ENCODE measurements at places on chromosomes 1 and 21.

GRCh38 chr21:45979141-45979631, 2.4 kb upstream of the COL6A1 start:
- DNase-seq: no peak

DNA sequence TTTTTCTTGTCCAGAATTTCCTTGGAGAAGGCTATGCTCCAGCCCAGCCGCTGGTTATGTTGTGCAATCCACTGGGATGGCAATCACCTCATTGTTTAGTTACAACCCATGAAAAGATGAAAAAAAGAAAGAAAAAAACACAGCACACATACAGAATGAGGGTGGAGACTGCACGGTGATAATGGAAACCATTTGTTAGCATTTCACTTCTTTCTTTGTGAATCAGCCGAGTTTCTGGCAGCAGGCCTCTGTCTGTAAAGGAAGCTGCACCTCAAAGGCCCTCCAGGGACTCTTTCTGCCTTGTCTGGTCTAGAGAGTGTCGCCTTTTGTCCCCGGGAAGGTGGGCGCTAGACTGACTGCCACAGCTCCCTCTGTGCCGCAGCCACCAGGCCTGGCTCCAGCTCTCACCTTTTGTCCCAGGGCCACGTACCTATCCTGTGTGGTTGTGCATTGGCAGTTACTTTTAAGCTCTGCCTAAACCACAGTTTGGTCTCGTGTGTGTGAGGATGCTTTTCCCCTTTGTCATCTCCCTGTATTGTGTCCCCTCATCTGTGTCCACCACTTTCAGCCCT, 35.6 kb downstream of the NGF start:
- no peak for DNase-seq

- DNase-seq: no peak
Measured at GRCh38 chr1:228933753-228934152, 198.5 kb downstream of the RHOU start.

GRCh38 chr1:38006008-38006828, 904 bp upstream of the FHL3 start:
- no peak for DNase-seq

- no peak for DNase-seq
Measured at GRCh38 chr1:153395776-153396175, 4.9 kb upstream of the S100A8 start.

DNA sequence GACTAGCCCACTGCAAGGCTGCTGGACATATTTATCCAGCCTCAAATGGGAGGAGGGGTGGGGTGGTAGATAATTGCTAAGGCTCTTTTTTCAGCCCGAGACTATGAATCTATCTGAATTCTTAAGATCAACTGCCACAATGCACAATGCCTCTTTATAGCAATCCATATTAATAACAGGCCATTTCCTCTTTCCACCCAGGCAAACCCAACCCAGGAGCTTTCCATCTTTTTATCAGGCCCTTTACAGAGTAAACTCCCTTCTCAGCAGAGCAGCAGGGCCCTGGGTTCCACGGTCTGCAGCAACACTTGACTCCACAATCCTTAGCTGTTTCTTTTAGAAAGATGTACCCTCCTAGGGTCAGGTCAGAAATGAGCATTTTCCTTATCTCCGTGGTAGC, 806 bp downstream of the DDOST start:
- DNase-seq: no peak

GRCh38 chr1:64864018-64864940, 102.1 kb downstream of the JAK1 start:
- peak; percentile 57 for DNase-seq

DNA sequence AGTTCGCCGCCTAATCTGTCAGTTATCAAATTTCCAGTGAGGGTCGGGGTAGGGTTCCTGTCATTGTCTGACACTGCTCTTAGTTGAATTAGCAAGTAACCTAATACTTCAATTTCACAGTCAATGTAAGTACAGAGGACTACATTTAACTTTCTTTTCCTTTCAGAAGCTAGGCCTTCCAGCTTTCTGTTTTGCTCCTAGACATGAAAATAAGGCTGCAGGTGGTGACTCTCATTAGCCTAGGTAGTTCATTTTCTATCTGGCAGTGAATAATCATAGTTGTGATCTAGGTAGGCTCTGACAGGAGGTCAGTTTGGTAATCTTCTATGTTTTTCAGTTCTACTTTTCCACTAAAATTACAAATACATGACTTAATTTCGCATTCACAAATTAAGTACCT, 783.1 kb downstream of the MRPL39 start:
- DNase-seq: no peak

GRCh38 chr1:213586587-213586972, 401.2 kb upstream of the PROX1 start:
- DNase-seq: no peak

GRCh38 chr1:170932236-170932635, 3.1 kb upstream of the MROH9 start:
- DNase-seq: no peak

DNA sequence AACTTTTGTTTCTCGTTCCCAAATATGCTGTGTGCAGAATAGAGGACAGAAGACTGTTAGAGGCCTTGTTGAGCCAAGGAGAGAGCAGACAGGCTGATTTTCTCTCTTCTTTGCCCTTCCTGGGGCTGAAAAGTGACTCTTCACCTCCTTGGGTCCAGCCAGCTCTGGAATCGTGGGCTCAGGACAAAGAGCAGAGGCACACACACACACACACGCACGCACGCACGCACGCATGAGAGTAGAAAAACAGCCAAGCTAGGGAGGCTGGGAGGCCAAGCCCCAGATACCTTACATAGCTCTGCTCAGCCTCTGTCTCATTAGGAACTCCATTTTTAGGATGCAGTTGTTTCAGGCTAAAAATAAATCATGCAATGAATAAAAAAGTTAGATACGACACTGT, at the start of gene CASQ2:
TSS of gene CASQ2 (minus strand) at position 166 of the 400 bp plus-strand sequence. CDS start 173 bp downstream, outside the sequence.
- DNase-seq: no peak

DNA sequence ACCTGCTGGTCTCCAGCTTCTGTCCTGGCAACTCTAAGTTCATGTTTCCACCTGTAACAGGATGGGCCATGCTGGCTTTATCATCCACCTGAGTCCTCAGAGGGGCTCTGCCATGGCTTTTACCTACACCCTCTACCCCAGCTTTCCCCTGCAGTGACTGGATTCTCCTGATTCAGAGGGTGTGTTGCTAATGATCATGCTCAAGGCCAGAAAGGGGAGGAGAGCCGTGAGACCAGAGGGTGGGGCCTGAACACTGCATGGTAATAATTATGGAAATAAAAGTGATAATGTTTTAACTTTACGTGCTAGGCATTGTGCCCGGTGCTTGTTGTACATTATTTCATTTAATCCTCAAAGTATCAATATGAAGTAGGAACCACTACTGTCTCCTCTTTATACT, 53.3 kb downstream of the CNIH3 start:
- DNase-seq: no peak

GRCh38 chr1:222301652-222302051, 246.3 kb downstream of the HHIPL2 start:
- no peak for DNase-seq

GRCh38 chr1:36482724-36483388, at the start of gene CSF3R:
CSF3R (minus strand) TSS chr1:36482913; CDS start chr1:36479496, 3,417 bp downstream.
- DNase-seq: no peak

- DNase-seq: no peak
Measured at GRCh38 chr1:59879996-59880505, 46.5 kb downstream of the CYP2J2 start.

- DNase-seq: no peak
Measured at GRCh38 chr1:224087286-224087794, 26.6 kb upstream of the FBXO28 start.

DNA sequence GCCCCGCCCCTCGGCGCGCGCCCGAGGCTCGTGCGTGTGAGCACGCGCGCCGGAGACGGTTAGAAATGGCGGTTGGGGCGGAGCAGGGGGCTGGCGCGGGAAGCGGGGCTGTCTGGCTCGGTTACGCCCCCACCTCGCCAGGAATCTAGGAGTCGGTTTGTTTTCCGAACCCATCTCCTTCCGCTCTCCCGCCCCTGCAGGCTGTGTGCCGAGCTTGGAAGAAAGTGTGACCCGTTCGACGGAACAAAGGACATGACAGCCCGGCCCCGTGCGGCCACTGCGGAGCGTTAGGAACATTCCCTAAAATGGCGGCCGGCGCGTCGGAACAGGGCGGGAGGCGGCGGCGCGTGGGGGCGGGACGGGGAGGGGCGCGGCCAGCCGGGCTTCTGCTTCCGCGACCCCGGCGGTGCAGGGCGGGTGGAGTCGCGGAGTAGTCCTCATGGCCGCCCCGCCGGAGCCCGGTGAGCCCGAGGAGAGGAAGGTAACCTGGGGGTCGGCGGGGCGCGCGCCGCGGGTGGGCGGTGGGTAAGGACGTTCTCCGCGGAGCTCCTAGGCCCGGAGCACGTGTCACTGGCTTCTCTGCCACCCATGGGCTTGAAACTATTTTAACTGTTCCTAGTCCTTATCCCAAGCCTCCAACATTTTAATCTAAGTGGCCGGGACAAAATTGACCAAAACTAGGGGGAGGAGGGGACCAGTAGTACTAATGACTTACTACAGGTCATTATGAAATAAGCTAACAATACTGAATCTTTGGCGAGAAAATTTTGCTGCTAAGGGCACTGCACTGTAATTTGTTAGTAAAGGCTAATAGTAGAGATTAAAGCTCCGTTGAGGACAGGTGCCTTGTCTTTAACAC, at the start of gene COX20:
TSS of gene COX20 (plus strand) at position 383 of the 859 bp plus-strand sequence. CDS start at position 440, 57 bp downstream.
- DNase-seq: peak; percentile 95

GRCh38 chr1:165187031-165188009, 169.2 kb downstream of the LMX1A start:
- no peak for DNase-seq

- peak; percentile 70 for DNase-seq
Measured at GRCh38 chr1:100391675-100392074, 39.4 kb downstream of the CDC14A start.

DNA sequence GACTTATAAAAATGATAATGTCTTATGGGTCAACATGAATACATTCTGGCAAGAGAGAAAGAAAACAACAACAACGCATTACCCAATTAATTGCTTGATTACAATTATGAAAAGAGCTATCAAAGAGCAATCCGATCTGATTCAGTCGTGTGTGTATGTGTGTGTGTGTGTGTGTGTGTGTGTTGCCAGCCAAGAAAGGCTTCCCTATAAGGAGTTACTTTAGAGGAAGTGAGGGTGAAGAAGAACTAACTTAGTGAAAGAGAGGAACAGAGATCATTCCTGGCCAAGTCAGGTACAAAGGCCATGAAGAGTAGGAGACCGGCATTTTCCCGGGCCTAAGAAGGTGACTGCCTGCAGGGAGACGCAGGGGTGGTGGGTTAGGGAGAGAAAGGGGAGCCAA, 9.4 kb downstream of the TMEM35B start:
- DNase-seq: no peak

DNA sequence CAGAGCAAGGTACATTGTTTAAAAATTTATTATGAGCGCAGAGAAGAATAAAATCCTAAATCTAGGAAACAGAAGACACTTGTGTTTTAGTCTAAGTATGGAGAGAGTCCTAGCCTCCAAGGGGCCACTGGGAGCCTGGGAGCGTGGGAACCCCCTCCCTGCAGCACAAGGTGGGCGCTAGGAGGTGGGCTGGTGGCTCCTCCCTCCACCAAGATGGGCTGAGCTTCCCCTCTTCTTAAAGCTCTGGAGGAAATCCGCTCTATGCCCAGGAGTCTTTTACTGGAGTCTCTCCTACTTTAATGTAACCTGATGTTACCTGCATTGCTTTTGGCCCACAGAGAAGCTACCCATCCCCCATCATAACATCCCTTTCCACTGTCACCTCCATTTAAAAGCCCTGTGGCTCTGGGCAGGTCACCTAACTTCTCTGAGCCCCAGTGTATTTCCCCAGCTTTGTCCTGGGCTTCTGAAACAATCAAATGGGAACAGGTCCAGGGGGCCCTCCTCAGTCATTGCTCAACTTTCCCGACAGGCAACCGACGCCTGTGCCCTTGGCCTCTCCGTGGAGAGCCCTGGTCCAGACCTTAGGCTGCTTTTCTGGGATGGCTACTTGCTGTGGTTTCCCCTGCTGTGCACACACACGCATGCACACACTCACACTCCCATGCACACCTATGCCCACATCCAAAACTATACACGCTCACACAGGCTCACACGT, 181.5 kb downstream of the NPHP4 start:
- DNase-seq: no peak

DNA sequence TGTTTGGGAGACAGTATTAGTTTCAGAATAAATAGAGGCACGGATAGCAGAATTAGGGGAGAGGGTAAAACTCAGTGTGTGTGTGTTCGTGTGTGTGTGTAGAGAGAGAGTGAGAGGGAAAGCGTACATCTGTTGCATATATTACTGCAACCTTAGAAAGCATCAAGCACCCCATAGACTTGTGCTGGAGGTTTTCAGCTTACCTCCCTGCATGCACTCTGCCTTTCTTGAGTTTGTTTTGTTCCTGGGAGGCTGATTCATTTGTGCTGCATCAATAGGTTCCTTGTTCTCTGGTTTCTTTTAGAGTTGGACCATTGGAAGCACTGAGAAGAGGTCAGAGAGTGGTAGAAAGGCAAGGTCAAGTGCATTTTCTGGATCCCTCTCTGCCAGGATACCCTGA, 104.4 kb upstream of the KCNK1 start:
- DNase-seq: no peak

- DNase-seq: no peak
Measured at GRCh38 chr1:101547357-101547756, 310.5 kb downstream of the S1PR1 start.

GRCh38 chr1:96968983-96969382, 247.4 kb downstream of the PTBP2 start:
- no peak for DNase-seq

- no peak for DNase-seq
Measured at GRCh38 chr1:9957726-9958125, 14.5 kb downstream of the NMNAT1 start.

DNA sequence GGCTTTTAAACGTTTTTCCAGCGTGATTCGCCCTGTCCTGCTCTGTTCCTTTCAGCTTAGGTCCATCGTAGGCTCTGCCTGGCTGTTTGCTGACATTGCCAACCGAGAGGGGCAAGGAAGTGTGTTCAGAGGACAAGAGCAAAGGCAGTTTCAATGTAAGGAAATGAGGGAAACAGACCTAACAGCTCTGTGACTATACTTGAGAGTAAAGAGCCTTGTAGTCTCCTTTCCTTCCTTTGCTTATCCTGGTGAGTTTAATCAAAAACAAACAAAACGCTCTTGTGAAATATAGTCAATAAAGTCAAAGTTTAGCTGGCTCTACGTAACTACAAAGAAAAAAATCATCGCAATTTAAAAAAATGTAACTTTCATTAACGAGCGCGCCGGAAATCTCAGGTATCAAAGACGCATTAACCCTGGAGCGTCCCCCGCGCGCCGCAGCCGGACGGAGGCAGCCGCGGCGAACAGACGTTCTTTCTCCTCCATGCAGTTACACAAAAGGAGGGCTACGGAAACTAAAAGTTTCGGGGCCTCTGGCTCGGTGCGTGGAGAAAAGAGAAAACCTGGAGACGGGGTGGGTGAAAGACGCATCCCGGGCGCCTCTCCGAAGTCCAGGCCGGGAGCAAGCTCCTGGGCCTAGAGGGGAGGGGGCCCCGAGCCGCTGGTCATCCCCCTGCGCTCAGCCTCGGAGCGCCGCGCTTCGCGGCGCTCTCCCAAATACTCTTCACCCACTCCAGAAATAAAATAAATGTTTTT, 617 bp upstream of the ADGRL2 start:
- DNase-seq: no peak

GRCh38 chr1:165354739-165355138, 1.8 kb downstream of the LMX1A start:
- no peak for DNase-seq

Measured in naive thymus-derived CD8-positive, alpha-beta T cell (primary cell).